ENCODE measurements at places on chromosomes 7 and 10.

DNA sequence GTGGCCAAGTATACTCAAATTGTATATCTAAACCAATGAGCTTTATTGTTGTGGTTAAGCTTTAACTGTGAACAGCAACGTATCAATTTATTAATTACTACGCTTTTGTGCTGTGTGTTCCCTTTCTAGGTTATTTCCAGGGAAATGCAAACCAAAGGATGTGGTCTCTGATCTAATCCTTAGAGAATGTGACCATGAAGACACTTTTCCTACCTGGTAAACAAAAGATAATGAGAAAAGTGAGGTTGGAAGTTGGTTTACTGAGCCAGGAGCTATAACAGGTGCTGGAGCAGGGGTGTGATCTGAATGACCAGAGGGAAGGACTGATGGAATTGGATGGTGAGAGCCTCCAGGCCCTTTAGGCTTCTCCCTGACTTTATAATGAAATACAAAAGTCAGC, 25.4 kb upstream of the CALU start:
- no peak for DNase-seq

DNA sequence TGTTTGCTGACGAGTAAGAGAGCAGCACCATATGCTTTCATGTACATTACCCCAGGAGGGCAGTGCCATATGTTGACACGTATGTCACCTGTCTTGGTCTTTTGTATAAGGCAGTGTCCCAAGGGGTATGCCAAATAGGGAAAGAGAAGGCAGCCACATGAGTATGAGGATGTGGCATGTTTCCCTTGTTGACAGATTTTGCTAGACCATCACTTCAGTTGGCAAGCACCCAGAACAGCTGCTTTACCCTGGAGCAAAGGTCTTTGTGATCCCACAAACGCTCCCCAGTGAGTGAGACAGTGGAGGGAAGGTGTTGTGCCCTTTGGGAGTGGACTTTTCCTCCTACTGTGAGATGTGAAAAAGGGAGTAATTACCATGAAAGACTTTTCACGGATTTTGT, 350.1 kb downstream of the ETV1 start:
- no peak for DNase-seq

GRCh38 chr7:28853150-28853549, 105.0 kb downstream of the TRIL start:
- no peak for DNase-seq

DNA sequence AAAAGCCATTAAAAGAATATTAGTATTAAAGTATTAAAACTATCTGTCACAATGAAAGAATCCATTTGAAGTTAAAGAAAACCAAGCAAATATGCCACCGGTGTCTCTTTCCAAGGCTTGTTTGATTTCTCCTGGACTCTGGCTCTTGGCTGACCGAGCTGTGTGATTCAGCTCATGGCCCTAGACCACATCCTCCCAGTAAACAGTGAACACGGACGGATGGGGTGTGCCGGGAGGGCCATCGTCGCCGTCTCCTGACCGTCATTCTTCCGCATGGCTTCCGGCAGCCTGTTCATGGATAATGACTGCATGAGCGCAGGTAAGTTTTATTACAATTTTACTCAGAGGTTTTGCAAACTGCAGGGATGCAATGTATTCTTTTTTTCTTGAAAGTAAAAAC, 218.5 kb downstream of the DNAJB6 start:
- DNase-seq, result no peak

GRCh38 chr10:128074589-128074988, 51.6 kb downstream of the MKI67 start:
- no peak for DNase-seq

GRCh38 chr10:60253484-60253883, 136.2 kb downstream of the ANK3 start:
- DNase-seq, result no peak

DNA sequence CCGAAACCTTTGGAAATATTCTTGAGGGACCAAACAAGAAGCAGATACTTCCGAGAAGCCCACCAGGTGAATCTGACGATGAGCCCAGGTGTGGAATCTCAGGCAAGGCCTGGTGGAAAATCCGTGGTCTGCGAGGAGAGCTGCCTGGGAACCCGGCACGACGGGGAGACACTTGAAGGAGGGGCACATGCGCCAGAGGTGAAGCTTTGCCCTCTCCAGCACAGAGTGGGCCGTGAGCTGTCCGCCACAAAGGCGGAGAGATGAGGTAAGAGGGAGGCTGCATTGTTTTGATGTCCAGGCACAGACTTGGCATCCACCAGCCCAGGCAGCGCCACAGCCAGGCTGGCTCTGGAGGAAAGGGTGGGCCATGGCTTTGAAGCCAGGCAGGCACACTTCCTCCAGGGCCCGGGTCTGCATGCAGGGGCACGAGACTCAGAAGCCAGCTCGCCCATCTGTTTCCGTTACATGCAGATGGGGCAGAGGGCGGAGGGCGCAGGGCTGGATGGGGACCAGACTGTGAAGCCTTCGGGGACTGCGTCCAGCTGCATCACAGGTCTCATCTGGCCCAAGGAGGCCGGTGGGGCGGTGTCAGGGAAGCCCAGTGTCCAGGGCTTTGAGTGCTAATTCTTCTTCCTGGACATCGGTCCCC, 45.4 kb downstream of the CALML3 start:
- no peak for DNase-seq

GRCh38 chr7:139582671-139583155, 59.2 kb downstream of the CLEC2L start:
- no peak for DNase-seq

GRCh38 chr7:93117327-93117726, 452 bp downstream of the SAMD9 start:
- DNase-seq, result no peak

- no peak for DNase-seq
These were observed 54.9 kb downstream of the LRGUK start for GRCh38 chr7:134182078-134182477.

DNA sequence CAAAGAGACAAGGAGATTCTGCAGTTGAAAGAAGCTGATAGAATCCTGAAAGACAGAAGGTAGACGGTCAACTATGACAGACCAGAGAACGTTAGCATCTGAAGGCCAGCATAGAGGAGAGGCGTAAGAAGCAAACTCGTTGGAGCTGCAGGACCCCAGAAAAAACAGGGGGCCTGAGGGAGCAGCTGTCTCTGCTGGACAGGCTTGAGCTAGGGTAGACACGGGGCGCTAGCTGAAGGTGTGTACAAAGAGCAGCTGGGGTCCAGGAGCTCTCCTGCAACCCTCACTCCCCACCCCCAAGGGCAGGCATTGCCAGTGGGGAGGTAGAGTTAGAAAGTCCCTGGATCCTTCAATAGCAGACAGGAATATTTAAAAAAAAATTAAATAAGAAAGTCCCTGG, 14.6 kb upstream of the GDI2 start:
- no peak for DNase-seq

DNA sequence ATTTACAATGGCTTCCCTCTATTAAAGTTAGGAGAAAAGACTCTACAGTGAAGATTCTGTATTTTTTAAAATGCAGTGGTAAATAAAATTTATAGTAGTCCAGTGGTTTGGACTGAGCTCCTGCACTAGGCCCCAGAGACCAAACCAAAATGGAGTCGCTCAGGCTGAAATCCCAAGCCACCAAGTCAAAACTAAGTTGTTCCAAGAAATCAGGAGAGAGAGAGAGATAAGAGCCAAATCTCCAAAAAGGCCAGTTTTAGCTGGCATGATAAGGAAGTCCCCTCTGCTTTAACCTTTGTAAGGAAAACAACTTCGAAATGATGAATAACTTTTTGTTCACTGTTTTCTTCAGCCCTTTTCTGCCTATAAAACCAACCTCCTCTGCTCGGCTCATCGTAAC, 265.9 kb upstream of the KLF14 start:
- DNase-seq, result no peak

DNA sequence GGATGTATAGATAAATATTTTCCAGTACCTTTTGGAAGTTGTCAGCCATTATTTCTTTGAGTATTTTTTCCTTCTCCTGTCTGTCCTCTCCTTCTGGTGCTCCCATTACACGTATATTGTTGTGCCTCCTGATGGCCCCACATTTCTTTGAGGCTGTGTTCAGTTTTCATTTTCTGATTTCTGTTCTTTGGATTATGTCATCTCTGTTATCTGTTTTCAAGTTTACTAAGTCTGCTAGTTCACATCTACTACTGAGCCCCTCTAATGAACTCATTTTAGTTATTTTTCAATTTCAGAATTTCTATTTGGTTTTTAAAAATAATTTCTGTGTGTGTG, 16.3 kb downstream of the RBM33 start:
- DNase-seq, result no peak

- DNase-seq, result no peak
These were observed 97.3 kb downstream of the GRB10 start for GRCh38 chr7:50685135-50686065.

GRCh38 chr10:84447701-84448400, 119.5 kb downstream of the CCSER2 start:
- no peak for DNase-seq

DNA sequence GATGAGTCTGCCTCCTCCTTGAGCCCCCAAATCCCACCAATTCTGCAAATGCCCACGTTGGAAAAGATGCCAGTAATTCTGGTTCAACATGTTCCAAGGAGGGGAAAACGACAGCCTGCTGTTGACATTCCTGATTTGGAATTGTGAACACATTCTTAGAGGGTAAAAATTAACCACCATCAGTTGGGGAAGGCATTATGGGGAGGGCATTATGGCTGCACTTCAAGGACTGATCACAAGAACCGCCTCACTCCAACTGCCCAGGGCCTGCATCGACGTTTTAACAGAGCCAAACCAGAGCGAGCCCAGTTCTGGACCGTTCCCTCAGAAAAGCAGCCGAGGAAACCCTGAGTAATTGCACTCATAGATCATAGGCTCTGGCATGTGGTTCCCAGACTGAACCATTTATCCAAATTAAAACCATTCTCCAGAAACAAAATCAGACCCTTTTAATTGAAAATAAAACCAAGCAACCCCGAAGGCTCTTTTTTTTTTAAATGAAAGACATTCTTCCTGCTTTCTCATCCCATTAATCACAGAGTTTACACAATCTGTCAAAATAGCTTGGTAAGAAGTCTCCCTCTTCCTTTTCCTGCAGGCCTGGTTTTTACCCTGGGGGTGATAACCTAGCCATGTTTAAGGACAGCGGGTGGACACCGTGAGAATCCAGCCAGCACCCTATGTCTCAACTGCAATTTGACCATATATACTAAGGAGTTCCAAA, 8.0 kb downstream of the TNS3 start:
- no peak for DNase-seq

DNA sequence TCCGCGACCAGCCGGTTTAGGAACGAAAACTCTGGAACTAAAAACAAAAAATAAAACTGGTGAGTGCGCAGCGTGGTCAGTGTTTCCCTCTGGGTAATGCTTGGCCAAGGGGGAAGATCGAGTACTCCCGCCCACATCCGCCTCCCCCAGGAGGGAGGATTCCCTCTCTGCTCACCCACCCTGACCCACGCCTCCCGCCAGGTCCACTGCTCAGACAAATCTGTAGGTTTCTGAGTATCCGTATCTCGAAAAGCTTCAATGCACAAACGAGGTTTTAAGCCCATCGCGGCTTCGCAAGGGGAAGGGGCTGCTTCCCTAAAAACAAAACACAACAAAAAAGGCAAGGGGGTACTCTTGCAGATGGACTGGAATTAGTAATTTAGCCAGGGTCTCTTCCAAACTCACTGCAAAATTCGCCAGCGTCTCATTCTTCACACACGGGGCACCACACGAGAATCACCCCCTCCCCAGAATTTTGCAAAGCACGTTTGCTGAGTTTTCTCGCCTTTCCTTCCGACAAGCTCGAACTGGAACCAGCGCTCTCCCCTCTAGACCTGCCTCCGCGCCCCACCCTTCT, 75.2 kb downstream of the INSIG1 start:
- no peak for DNase-seq

DNA sequence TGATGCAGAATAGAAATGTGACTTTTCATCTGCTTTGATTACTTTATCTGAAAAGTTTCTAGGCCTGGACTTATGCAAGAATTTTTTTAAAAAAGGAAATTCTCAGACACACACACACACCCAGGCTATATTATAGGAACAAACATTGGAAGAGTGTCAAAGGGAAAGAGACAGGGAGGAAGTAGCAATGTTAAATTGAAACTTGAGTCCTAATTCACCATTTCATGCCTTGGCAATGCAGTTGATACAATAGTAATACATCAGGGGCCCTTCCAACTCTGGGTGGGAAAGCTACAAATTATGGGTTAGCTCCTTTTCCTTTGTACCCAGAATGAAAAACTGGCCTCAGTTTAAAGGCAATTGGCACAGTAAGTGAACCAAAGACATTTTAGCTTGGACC, 258.0 kb upstream of the LYZL1 start:
- no peak for DNase-seq

DNA sequence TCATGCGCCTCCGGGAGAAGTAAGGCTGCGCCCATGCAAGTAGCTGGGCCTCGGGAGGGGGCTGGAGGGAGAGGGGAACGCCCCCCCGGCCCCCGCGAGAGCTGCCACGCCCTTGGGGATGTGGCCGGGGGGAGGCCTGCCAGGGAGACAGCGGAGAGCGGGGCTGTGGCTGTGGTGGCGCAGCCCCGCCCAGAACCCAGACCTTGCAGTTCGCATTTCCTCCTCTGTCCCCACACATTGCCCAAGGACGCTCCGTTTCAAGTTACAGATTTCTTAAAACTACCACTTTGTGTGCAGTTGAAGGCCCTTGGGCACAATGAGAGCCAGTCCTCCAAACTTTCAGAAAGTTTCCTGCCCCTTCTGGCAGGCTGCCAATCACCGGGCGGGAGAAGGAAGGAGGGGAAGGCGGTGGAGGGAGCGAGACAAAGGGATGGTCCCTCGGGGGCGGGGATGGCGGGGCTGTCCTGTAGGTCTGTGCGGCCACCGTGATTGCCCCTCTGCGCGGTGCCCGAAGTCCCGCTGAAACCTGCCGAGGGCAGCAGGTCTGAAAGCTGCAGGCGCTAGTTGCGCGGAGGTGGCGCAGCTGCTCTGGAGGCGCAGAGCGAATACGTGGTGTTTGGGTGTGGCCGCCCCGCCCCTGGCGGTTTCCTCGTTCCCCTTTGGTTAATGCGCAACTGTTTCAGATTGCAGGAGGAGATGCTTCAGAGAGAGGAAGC, 2.1 kb downstream of the VIM start:
- peak; percentile 85 for DNase-seq

- no peak for DNase-seq
These were observed 9.4 kb downstream of the MPP7 start for GRCh38 chr10:28293236-28294168.

DNA sequence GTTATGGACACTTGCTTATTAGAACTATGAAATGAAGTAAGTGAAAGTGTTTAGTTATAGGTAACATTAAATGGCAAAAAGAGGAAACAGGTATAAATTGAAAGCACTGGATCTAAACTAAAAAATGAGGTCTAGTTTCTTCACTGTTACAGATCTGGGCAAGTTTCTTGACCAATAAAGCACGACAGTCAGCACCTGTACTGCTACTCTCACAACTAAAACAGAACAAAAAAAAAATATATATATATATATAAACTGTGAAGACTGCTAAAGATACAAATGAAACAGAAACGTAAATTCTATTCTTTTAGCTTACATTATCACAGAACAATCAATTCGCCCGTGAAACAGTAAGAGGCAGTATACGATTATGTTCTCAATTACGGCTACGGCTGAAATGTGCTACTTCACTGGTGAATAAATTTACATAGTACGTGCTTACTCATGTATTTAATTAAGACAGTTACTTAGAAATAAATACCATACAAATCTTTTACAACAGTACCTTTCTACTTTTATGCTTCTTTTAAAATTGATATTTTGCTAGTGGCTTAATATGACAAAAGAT, 4.2 kb downstream of the AHR start:
- DNase-seq, result no peak

Measured in activated CD4-positive, alpha-beta T cell treated with anti-CD3 and anti-CD28 coated beads, Interleukin-2, amount 50 U/mL, for 24 hours (primary cell).